ENCODE measurements at places on chromosomes 5 and 9.

GRCh38 chr9:69175486-69175885 lies 1.4 kb downstream of the TJP2 start:
- DNase-seq: no peak

DNA sequence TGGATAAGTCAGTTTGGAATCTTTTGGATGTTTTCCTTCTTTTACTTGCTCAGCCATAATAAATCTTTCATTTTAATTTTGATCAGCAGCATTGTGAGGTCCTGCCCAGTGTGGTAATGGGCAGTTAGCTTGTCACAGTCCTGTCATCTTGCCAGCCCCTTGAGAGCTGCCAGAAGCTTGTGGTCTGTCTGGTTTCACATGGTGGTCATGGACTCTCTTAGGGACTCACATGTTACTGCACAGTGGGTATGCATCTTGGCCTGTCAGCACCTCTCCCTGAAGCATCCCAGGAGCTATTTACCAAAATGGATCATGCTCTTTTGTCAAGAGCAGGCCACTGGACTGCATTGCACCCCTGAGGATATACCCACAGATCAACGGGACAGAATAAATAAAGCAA lies 60.3 kb downstream of the DAPK1 start:
- no peak for DNase-seq

GRCh38 chr9:111691672-111692329 lies 30.4 kb downstream of the GNG10 start:
- no peak for DNase-seq

GRCh38 chr9:35705836-35706430 lies 16.2 kb upstream of the TPM2 start:
- no peak for DNase-seq

DNA sequence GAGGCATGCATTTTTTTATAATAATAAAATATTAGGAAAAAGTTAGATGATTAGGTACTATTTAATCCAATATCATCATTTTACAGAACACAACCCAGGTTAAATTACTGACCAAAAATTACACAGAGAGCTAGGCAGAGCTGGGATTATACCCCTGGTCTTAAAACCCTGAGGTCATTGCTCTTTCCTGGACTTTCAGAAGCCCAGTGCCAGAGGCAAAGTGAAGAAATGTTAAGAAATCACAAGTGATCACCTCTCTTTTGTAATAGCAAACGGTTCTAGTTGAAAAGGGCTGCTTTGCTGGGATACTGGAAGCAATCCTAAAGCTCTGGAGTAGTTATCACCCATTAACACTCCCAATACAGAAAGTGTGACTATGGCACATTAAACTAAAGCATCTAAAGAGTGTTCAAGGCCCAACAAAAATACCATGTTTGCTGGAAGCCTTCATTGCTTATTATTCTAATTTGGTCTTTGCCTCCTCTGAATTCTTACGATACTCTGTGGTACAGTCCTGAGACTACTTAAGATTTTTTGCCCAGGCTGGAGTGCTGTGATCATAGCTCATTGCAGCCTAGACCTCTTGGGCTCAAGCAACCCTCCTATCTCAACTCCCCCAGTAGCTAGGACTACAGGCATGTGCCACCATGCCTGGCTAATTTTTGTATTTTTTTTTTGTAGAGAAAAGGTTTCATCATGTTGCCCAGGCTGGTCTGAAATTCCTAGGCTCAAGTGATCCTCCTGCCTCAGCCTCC lies 575.9 kb downstream of the RAB3C start:
- no peak for DNase-seq

GRCh38 chr9:125517577-125517976 lies 189.4 kb downstream of the MAPKAP1 start:
- DNase-seq: no peak

DNA sequence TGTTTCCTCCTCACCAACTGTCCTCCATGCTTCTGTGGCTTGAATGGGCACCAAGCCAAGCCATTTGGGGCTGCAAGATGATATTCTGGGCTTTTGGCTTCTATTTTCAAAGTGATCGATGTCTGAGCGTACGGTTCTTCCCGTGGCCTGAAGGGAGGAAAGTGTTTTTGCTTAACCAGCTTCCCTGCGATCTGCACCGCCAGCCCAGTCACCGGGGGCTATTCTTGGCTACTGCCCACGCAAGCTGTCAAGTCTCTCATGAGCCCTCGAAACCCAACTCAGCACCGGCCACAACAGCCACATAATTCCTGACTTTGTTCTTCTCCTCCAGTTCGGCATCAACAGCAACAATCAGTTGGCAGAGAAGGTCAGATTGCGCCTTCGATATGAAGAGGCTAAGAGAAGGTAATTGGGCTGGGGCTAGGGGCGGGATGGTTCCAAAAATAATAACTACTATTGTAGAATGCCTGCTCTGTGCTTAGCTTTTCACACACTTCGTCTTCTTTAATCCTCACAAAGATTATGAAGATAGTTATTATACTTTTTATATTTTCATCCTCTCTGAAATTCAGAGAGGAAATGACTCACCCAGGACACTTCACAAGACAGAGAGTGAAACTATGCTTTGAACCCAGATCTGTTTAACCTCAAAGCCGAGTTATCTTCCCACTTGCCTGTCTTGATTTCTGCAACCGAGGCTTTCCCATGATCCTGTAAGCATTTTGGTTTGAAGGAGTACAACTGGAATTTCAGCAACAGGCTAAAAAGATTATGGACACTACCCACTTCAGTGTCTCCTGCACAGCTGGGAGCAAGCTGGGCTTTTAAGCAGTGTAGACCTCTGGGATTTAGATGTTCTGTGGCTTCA lies 76.4 kb upstream of the RARS1 start:
- peak; percentile 54 for DNase-seq

DNA sequence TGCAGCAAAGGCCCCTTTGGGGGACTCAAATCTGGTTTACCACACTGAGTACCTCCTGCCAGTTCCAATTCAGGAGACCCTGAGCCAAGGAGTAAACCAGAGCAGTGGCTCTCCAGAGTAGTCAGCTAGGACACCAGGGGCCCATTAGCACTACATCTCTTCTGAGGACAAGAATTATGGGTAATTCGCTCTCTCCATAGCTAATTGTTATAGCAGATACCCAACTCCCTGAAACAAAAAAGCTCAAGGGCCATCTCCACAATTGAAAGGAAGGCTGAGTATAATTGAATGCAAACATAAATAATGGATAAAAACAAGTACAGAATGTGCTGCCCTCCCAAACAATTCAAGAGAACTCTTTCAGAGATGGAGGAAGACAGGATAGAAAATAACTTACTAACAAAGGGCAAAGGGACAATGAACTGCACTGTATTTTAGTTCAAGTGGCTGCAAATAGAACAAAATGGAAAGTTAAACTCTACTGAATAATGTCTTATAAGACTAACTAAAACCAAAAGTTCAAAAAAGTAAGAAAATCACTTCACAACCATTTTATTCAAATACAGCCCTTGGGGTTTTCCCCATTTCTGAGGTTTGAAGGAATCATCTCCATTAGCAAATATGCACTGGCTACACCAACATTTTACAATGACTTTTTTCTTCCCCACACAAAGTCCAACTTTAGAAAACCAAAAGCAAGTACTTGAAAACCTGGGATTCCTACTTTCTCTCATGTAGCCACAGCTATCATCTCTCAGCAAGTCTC lies 118.8 kb downstream of the SIL1 start:
- no peak for DNase-seq

DNA sequence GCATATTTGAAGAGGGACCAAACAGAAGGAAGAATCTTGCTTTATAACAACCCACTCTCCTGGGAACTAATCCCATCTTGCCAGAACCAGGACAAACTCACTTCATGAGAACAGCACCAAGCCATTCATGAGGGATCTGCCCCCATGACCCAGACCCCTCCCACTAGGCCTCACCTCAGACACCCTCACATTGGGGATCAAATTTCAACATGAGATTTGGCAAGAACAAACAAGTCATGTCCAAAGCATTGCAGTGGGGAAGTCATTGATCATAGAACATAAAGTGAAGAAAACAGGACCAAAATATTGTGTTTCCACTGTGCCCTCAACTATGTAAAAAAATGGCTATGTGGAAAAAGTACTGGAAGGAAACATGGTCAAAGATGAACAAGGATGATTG lies 43.9 kb downstream of the MAP1B start:
- no peak for DNase-seq

- no peak for DNase-seq
Measured at GRCh38 chr9:25505644-25506043, 172.6 kb downstream of the TUSC1 start.

GRCh38 chr9:26983340-26983739 lies 22.1 kb downstream of the LRRC19 start:
- no peak for DNase-seq

GRCh38 chr5:155767470-155767869 lies 559.5 kb upstream of the SGCD start:
- DNase-seq: no peak

All from SW 1271 (cell line).